ENCODE measurements at places on chromosomes 5 and 9.

GRCh38 chr9:107375001-107375400 lies 91.9 kb downstream of the RAD23B start:
- DNase-seq: no peak

DNA sequence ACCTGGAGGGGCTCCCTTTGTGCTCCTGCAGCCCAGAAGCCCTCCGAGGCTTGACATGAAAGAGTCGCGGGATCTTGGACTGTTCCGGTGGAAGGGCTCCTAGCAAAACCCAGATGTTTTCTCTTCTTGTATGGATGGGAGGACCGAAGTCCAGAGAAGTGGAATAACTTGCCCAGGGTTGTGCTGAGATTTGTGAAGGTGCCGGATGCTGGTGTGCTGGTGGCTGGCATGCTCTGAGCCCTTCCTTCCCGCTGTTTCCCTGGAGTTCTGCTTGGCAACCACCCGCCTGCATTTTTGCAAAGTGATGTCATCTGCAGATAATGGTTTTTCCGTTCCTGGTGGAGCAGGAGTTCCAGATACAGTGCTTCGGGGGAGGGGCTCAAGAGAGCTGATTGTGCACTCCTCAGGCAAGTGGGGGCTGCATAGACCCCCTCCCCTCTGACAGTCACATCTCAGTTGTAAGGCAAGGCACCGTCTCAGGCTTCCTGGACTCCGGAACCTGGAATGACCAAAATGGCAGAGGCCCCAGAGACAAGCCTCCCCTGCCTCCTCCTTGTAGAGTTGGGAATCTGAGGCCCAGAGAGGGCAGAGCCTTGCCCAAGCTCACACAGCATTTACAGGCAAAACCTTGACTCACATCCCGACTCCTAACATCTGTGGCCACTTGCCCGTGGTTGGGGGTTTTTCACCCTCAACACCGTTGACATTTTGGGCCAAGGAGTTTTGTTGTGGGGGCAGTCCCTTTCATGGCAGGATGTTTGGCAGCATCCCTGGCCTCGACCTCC lies 157.0 kb downstream of the RGS3 start:
- DNase-seq: peak; percentile 71

DNA sequence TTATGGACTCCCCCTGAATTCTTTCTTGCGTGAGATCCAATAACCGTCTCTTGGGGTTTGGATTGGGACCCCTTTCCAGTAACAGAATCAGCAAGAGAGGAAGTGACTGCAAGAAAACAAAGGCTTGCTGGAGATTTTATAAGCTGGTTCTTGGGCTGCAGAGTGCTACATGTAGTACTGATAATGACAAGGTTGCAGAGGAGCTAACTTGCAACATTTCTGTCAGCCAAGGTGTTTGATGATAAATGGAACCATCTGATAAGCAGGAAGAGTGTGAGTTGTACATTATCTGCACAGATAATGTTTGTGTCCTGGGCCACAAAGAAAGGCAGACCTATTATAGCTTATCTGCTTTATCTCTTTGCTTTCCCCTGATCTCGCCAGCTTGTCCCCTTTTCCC lies 37.1 kb downstream of the DNAJB5 start:
- no peak for DNase-seq

GRCh38 chr9:36037549-36038122 lies 923 bp downstream of the RECK start:
- no peak for DNase-seq

DNA sequence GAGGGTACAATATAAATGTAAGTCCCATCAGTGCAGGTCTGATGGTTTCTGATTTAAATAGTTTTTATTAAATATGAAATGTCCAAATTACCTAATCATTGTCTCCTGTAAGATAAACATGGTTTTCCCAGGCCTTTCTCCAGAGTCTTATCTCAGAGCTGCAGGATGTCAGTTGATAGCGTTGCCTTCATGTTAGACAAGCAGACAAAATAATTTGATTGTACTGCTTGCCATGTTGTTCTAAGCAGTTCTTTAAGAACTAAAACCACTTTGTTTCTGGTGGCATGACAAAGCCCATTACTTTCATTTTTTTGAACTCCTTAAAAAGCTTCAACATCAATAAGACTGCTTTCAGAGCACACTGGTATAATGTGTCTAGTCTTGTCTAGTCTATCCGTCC lies 1073.5 kb downstream of the MAT2B start:
- no peak for DNase-seq

- DNase-seq: no peak
These were observed 374.2 kb downstream of the EFNA5 start for GRCh38 chr5:107296572-107296971.

- DNase-seq: no peak
These were observed 464.2 kb downstream of the SPOCK1 start for GRCh38 chr5:137034764-137035479.

GRCh38 chr9:137314561-137315560 lies 12.8 kb upstream of the NRARP start:
- DNase-seq: no peak

DNA sequence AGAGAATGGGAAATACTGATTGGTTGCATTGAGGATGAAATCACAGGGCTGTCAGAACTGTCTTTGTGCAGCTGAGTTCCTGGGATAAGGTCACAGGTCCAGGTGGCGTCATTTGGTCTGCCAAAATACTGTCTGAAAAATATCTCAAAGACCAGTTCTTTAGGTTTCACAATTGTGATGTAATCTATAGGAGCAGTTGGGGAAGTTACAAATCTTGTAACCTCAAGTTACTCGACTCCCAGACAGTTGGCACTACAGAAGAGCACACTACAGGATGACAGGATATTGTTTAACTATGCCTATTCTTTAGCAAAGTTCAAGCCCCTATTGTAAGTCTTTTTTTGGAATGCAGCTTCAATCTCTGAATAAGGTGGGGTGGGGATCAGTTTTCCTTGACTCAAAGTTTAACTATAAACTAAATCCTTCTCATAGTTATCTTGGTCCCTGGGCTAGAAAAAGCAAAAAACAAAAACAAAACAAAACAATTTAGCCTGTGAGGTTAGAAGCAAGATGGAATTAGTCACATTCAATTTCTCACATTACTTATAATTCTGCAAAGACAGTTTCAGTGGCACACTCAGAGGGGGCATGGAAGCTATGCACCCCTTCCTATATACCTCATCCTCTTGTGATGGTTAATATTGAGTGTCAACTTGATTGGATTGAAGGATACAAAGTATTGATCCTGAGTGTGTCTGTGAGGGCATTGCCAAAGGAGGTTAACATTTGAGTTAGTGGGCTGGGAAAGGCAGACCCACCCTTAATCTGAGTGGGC lies 276.0 kb downstream of the AUH start:
- DNase-seq: no peak

GRCh38 chr9:80213613-80214012 lies 641.8 kb downstream of the TLE4 start:
- DNase-seq: no peak

GRCh38 chr5:173065155-173065554 lies 9.0 kb downstream of the CREBRF start:
- DNase-seq: no peak

GRCh38 chr9:104766025-104766424 lies 2.1 kb downstream of the NIPSNAP3B start:
- DNase-seq: no peak

DNA sequence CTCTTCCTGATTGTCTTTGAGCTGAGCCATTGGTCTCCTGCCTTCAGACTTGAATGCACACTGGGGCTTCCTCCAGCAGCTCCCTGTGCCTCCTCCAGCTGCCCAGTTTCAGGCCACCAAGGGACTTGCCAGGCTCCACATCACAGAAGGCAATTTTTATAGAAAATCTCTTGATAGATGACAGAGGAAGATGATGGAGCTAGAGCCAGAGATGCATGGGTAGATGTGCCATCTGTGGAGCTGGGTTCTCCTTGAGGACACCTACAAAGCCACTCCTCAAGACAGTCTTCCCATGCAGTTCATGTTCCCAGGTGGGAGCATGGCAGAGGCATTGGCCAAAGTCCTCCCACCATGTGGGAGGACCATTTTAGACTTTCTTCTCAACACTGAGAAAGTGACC lies 239.6 kb upstream of the IRX1 start:
- DNase-seq: no peak

DNA sequence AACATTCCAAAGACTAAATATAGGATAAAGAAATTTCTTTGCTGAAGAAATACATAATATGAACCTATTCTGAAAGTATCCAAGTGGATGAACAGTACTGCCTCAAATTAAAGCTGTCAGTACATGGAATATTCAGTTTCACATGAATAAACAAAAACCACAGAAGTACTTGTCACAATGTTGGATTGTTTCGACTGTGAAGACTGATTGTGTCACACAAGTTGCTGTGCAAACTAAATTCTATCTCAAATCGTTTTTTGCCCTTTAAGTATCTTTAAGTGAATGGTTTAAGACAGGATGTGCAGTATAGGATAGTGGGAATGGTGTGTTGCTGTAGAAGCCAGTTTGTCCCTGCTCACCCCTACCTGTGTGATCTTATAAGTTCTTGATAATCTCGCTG lies 137.4 kb upstream of the OTULINL start:
- no peak for DNase-seq

GRCh38 chr9:272251-273213 lies 57.9 kb downstream of the DOCK8 start:
- DNase-seq: peak; percentile 16

DNA sequence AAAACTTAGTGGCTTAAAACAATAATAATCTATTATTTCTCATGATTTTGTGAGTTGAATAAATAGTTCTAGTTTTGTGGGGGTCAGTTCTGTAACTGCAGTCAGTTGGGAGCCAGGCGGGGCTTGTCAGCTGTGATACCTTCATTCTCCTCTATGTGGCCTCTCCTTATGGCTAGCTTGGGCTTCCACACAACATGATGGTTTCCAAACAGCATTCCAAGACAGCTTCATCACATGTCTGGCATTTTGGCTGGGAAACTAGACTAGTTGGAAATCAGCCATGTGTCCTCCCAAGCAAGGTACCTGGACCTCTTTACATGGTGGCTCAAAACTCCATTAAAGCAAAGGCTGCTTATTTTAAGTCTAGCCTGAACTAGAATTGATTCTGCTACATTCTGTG lies 61.4 kb upstream of the RANBP3L start:
- DNase-seq: peak; percentile 31

- DNase-seq: no peak
These were observed 187.3 kb downstream of the SNX18 start for GRCh38 chr5:54704825-54705224.

- DNase-seq: no peak
These were observed 58.8 kb downstream of the KDM4C start for GRCh38 chr9:6816581-6816980.

DNA sequence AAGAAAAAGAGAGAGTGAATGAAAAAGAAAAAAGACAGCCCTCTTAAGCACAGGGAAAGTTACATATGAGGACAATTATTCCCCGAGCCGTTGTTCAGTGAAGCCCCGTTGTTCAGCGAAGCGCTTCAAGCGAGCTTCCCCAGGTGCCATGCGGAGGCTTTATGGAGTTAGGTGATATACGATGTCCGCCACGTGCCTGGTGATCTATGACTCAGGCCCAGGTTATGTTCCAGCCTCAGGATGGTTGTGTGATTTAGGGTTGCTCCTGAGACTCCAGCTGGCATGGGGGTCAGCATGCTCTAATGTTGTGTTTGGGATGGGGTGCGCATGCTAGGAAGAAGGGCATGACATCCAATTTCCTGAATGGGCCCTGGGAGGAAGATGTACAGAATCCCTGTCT lies 365.6 kb downstream of the CDK5RAP2 start:
- DNase-seq: no peak

GRCh38 chr5:40981420-40981819 lies 72.1 kb downstream of the C7 start:
- DNase-seq: no peak

GRCh38 chr5:57594436-57594835 lies 111.8 kb upstream of the ACTBL2 start:
- no peak for DNase-seq

DNA sequence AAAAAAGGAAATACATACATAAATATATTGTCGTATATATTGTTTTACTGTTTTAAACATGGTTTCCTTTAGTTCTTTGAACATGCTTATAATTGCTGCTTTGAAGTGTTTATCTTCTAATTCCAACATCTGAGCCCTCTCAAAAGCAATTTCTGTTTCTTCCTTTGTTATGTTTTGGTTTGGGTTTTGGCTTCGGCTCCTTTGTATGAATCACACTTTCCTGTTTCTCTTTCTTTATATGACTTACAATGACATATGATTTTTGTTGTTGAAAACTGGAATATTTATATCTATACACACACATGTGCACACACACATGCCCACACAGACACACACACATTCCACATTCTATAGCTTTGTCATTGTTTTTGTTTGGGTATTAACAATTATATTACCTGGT lies 1206.7 kb downstream of the CDH12 start:
- no peak for DNase-seq

- no peak for DNase-seq
These were observed 5.3 kb downstream of the RAB14 start for GRCh38 chr9:121196389-121196788.

- no peak for DNase-seq
These were observed 12.8 kb upstream of the TMEM245 start for GRCh38 chr9:109132567-109133021.

- DNase-seq: no peak
These were observed 8.5 kb downstream of the HCN1 start for GRCh38 chr5:45687701-45688100.

Data from LoVo (cell line).